ENCODE measurements at places on chromosomes 12 and 14.

DNA sequence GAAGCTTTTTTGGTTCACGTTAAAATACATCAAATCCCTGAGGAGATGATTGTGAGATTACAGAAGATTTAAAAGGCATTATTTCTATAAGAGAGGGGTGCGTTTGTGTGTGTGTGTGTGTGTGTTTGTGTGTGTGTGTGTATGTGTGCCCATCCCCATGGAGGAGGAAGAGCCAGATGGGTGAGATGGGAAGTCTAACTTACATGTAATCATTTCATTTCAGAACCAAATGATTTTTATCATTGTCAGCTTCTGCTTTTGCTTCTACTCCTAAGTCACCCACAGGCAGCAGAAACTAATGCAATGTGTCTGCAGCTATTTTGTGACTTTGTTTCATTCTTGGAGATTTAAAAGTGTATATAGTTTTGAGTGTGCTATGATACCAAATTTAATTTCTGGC lies 68.7 kb downstream of the SLC4A8 start:
- DNase-seq = no peak

- DNase-seq = no peak
Measured at GRCh38 chr14:49975799-49976198, 82.9 kb downstream of the ARF6 start.

- no peak for DNase-seq
Measured at GRCh38 chr12:7344833-7345606, 41.1 kb downstream of the ACSM4 start.

GRCh38 chr12:119725523-119725922 lies 57.6 kb downstream of the PRKAB1 start:
- no peak for DNase-seq

DNA sequence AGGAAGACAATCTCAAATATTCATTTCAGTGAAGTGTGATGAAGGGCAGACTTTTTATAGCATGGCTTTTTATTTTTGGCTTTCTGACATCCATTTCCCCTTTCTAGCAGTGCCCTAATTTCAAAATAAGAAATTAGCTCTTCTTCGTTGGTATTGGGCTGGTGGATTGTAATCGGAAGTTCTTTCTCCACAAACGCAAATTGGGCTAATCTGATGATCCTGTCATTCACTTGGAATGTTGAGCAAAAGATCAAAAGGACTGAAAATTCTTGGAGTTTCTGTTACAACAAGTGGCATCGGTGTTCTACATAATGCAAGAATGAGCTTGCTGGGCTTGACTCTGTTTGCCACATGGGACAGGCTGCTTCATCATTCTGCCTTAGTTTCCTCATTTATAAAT lies 1182.8 kb downstream of the FLRT2 start:
- DNase-seq = no peak
